ENCODE measurements at places on chromosomes 7 and 10.
A peak's percentile ranks its signal among the peaks of the same experiment; 100 is the strongest.

GRCh38 chr10:130015075-130015695, 51.1 kb upstream of the EBF3 start:
- no peak for DNase-seq

DNA sequence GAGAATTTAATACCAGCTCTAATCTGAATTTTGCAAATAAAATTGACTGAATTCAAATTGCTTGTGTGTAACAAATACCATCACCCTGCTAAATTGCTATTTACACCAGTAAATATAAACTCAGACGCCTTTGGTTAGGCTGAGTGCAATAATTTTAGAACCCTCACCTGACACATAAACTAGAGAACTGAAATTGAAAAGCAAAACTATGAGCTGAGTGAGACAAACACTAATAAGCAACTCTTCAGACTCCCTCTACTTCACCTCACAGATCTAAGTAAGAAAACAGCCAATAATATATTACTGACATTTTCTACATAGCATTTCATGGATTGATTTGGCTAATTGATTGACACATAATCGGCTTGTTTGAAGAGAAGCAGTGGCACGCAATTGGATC, 621.2 kb downstream of the REEP3 start:
- DNase-seq = no peak

DNA sequence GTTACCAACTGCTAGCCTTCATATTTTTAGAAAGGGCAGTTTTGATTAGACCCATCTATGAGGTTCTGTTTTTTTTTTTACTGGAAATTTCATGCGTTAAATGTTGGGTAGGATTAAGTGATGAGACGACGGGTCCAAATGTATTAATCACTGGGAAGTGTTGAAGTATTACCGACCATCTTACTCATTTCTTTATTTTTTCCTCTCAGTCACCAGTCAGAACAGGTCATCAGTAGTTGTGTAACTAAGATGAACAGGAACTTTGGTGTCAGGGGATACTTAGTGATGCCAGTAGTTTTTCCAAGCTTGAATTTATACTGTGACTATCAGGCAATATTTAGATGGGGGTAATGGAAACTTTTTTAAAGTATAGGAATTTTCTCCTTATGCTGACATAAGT, 14.2 kb downstream of the TFAM start:
- no peak for DNase-seq

- peak; percentile 95 for DNase-seq
Measured at GRCh38 chr7:69598081-69598486, at the start of gene AUTS2. Gene AUTS2, plus strand, starts transcription at chr7:69598475. Its CDS starts 1,179 bp downstream, at chr7:69599654.

- DNase-seq = no peak
Measured at GRCh38 chr7:73833251-73833919, 2.6 kb downstream of the CLDN4 start.

GRCh38 chr7:40470091-40470592, 335.3 kb downstream of the SUGCT start:
- DNase-seq = no peak

DNA sequence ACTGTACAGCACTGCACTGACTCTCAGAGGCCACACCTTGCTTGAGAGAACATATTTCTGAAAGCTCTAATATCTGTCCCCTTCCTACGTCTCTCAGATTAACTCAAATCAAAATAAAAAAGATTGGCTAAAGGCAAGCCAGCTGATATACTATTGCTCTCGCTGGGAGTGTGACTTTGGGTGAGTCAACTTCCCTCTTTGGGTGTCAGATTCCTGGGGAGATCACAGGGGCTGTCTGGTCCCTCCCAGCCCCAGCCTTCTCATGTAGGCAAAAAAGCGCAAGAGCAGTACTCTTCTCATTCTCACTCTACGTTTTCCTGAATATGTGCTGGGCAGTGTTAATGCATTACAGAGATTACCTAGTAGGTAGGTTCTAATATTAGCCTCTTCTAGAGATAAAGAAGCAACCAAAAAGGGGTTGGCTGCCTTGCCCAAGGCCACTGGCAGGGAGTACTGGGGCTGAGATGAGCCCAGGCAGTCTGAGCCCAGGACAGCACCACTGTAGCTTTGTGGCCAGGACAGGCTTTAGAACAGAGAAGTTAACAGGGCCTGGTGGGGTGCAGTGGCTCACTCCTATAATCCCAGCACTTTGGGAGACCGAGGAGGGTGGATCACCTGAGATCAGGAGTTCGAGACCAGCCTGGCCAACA, 9.1 kb upstream of the DENND2A start:
- DNase-seq = no peak

GRCh38 chr7:30975256-30975899, 11.6 kb downstream of the GHRHR start:
- no peak for DNase-seq

- DNase-seq = no peak
Measured at GRCh38 chr10:106648534-106649481, 515.7 kb downstream of the SORCS1 start.

Data from hematopoietic multipotent progenitor cell treated with erythropoietin and hydrocortisone succinate and interleukin-3 and kit ligand, for 4 days (in vitro differentiated cells).